ENCODE measurements at places on chromosomes 2 and 18.

- DNase-seq = no peak
Observed at GRCh38 chr2:7032371-7032770, 115.2 kb downstream of the RNF144A start.

GRCh38 chr2:171902840-171903420 is 8.9 kb upstream of the SLC25A12 start:
- no peak for DNase-seq

- DNase-seq = no peak
Observed at GRCh38 chr2:230893338-230893737, 28.6 kb downstream of the ITM2C start.

- DNase-seq = no peak
Observed at GRCh38 chr2:219404954-219405353, 13.2 kb upstream of the DES start.

DNA sequence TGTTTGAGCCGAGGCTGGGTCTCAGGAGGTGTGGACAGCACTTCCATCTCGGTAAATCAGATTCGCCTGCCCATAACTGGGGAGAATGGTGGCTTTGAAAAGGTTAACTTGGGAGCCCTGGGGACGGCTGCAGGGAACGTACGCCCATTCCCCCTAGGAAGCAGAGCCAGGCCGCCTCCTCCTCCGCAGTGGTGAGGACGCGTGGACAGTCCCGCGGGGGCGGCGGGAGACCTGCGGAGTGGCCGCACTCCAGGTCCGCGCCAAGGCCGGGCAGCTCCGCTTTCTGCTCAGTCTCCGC is 845 bp upstream of the MYCN start:
- DNase-seq = no peak

- no peak for DNase-seq
Observed at GRCh38 chr2:30336978-30337841, 105.9 kb downstream of the LBH start.

DNA sequence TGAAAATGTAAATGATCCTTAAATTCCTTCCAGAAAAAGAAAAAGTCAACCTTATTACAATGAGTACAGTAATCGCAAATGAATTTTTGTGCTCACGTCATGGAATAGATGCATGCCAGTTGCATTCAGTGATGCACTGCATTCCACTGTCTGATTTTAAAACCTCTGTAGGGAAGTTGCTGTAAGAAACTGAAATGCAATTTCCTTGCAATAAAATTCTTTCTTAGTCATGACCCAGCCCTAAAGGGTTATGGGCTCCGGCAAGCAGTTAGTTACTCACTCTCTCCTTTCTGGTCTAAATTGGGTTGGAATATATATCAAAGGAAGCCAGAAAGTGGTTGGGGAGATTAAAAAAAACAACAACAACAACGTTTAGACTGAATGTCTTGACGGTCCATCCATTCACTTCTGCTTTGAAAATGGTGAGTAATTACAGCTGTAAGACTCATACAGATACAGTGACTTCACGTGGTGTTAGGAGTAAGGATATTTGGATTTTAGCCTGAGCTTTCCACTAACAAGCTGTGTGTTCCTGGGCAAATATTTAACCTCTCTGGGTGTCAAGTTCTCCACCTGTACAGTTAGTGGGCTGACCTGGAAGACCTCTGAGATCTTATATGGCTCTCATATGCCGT is 8.6 kb upstream of the RND3 start:
- no peak for DNase-seq

DNA sequence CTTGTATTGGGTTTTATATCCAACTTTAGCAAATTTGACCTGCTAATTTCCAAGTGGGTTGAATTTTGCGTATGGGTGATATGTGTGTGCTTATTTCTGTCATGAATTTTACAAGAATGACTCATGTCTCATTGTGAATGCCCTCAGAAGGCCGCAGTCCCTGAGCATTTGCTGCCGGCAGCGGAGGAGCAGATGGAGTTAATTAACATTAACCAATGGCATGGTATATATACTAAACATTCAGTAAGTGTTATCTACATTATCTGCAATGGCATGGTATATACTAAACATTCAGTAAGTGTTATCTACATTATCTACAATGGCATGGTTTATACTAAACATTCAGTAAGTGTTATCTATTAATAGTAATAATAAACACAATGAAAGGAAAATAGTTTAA is 90.1 kb downstream of the DOK6 start:
- DNase-seq = no peak

- no peak for DNase-seq
Observed at GRCh38 chr18:6120820-6121279, 225.5 kb upstream of the TMEM200C start.
